ENCODE measurements at places on chromosomes 11 and 22.
A peak's percentile ranks its signal among the peaks of the same experiment; 100 is the strongest.

DNA sequence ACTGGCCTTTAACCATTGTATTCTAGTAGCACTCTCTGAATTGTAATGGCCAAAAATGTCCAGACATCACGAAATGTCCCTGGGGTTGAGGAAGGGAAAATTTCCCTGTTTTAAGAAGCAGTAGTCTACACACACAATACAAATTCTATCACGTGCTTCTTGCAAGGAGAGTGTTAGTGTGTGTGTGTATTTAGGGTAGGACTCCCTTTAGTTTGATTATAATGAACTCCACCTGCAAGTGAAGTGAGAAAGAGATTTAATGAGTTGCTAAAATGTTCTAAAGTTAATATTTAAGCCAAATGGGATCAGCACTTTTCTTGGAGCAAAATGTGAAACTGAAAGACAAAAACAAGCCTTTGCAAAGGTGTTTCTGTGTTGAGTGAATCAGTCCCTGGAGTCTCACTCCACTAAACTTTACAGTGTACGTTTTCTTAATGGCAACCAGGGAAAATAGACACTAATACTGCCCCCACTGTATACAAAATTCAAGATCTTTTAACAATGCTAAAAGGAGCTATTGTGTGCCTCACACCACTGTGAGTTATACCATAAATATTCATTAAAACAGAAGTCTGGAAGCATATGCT is 590.3 kb upstream of the TENM4 start:
- DNase-seq, result no peak

DNA sequence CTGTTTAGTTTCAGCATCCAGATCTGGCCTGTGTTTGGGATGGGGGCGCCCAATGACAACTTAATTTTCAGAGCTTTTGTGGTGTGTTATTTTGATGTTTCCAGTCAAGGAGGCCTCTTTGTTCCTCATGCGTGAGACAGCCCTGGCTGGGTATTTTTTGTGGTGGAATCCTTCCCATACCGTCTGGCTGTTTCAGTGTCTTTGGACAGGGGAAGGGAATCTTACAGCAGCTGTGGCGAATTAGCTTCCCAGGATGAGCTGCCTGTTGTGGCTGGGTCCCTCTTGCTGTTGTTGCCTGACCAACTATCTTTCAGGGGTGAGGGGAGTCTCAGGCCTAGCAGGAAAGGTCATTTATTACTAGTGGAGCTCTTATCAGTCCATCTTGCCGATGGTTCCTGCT is 138.8 kb downstream of the ARHGAP20 start:
- DNase-seq, result no peak

DNA sequence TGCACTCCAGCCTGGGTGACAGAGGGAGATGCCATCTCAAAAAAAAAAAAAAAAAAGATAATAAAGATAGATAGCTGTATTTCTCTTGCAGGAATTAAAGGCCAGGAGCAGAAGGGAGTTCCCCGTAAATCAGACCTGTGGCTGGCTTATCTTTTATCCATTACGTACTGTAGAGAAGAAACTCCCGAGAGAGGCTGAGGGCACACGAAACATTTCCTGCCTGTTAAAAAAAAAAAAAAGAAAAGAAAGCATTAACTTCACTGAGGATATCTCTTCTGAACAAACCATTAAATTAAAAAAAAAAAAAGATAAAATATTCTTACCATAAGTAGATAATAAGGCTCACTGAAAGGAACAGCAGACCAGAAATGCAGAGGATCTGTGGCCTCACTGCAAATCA is 22.5 kb downstream of the P4HA3 start:
- DNase-seq, result no peak

DNA sequence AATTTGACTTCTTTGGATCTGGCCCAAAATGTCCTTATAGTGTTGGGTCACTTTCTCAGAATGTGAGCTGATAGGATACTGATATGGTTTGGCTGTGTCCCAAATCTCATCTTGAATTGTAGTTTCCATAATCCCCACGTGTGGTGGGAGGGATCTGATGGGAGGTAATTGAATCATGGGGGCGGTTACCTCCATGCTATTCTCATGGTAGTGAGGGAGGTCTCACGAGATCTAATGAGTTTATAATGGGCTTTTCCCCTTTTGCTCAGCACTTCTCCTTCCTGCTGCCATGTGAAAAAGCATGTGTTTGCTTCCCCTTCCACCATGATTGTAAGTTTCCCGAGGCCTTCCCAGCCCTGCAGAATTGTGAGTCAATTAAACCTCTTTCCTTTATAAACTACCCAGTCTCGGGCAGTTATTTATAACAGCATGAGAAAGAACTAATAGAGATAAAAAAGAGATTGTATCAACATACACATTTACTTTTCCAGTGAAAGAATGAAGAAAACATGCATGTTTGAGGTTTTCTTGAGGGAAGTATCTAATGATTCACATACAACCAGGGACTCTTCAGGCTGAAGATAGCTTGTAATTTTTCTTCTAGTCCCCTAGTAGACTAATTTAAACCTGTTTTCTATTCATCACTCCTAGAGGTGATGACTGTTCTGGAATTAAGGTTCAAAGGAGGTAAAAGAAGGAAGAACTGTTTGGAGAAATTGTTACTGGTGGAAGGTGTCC is 17.3 kb upstream of the CSTF3 start:
- no peak for DNase-seq

DNA sequence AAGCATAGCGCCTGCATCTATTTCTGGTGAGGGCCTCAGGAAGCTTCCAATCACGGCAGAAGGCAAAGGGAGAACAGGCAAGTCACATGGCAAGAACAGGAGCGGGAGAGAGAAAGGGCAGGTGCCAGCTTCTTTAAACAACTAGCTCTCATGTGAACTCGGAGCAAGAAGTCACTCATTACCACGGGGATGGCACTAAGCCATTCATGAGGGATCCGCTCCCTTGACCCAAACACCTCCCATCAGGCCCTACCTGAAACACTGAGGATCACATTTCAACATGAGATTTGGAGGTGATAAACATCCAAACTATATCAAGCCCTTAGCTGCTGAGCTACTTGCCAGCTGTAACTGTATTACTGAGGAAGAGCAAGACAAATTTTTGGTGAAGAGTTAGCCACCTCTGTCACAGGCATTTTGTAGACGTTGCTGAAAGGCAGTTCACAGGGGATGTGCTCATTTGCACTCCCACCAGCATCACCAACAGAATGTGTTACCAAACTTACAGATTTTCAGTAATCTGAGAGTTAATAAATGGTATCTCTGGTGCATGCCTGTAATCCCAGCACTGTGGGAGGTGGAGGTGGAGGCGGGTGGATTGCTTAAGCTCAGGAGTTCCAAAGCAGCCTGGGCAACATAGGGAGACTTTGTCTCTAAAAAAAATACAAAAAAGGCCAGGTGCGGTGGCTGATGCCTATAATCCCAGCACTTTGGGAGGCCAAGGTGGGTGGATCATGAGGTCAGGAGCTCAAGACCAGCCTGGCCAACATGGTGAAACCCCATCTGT is 398.2 kb downstream of the LARGE1 start:
- DNase-seq, result no peak

- DNase-seq, result no peak
Measured at GRCh38 chr11:85423316-85423715, 203.8 kb downstream of the DLG2 start.

- DNase-seq, result no peak
Measured at GRCh38 chr22:50587407-50587806, 4.8 kb upstream of the CHKB start.

DNA sequence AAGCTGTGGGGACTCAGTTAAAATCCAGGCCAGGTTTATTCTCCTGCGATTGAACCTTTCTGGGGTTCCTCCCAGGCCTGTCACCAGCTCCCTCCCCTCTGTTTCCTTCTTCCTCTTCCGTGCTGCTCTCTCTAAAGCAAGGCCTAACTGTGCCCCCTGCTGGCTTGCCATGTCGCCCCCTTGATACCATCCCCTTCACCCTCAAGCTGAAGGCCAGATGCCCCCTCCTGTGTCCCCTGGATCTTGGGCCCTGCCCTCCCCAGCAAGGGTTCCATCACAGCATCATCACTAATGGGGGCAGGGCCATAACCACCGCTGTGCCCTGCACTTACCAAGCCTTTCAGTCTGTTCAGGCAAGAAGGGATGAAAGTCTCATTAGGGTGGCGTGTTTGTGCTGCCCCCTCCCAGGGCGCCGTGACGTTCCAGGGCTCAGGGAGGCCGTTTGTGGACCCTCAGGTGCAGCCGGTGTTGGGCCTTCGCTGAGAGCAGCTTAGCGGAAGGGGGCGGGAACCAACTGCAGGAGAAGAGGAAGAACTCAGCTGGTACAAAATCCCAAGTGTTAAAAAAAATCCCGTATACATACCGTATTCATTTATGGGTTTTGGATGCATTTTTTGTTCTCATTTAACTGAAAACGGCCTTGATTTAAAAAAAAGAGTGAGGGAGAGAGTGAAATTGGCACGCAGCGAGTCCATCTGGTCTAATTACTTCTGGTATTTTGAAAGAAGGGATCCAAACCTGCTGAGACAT is 69.9 kb downstream of the MPPED1 start:
- DNase-seq, result no peak

DNA sequence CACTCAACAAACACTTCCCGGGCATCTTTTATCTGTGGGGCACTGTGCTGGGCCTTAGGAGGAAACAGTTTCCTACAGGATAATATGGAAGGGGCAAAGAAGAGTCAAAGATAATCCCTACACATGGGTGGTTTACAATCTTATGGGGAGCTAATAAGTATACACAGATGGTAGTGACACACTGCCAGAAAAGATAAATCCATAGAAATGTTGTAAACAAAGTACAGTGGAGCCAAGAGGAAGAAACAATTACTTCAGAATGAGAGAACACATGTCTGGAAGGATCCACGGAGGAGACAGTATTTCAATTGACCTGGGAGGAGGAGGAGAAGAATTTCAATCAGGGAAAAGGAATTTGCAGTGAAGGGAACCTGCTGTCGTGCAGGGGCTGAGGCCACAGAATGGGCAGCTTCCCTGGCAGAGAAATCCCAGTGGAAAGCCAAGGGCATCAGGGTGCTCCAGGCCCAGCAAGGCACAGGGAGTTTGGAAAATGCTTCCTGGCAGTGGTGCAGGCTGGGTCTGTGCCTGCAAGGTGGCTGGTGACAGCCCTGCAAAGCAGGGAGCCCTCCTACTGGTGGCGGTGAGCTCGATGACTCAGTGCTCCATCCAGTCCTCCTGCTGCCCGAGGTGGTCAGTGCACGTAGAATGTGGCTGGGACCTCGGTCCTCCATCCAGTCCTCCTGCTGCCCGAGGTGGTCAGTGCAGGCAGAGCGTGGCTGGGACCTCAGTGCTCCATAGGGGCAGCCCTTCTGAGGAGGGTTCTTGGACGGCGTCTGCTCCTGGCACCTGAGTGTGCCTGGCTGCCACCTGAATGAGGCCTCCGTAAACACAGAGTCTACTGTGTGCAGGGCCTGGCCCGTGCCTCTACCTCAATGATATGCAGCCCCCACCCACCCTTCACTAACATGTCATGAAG is 444.3 kb upstream of the B3GAT1 start:
- DNase-seq, result no peak

GRCh38 chr11:3781423-3781822 is 15.9 kb downstream of the NUP98 start:
- no peak for DNase-seq

DNA sequence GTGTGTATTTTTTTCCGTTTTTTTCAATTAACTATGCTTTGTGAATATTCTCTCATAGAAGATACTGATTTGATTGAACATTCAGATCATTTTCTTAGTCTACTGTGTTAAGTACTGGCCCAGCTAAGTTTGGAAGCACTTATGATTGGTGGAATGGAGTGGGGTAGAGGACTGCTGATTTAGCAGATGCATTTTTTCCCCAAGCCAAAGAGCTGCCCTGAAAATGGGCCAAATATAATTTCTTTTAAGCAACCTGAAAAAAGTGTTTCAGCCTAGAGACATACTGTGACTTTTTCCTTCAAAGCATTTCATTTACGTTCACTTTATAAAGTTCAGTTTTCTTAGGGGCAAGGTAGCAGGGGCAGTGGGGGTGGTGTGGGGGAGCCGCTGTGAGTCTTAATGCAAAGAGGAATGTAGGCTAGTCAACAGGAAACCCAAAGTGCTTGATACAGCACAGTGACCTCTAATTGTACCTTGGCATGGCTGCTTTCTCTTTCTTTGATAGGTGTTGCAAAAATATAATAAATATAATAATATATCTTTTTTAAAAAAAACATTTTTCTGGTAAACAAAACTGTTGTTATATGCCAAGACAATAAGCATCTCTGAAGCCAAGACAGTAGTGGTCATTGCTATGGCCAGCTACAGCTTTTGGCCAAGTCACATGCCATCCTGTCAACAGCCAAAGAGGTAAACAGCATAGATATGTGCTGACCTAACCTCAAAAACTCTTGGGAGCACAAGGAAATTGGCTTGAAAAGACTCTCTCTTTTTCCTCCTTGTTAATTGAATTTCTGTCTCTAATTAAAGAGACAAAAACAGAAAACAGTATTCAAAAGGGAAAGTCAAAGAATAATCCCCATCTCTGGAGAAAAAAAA is 58.8 kb downstream of the LIF start:
- no peak for DNase-seq

DNA sequence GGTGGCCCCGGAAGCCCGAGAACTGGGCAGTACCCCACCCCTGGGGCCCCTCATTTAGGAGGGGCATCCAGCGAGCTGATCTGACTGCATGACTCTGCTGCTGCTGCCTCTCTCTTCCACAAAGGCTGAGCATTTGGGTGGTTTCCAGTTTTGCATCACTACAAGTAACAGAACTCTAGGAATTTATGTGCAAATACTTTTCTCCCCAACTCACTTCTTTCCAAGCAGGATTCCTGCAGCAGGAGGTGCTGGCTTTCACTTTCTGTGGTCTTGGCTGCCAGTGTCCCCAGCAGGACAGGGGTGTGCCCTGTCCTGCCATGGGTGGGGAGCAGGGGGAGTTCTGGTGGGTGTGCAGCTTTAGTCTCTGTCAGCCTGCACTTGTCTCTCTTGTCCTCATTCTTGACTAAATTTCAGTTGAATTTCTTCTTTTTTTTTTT is 21.2 kb downstream of the UPB1 start:
- no peak for DNase-seq

GRCh38 chr11:46918083-46918787 is at the start of gene LRP4:
LRP4 (minus strand) TSS chr11:46918550; CDS start chr11:46918379, 171 bp downstream.
- peak; percentile 46 for DNase-seq

DNA sequence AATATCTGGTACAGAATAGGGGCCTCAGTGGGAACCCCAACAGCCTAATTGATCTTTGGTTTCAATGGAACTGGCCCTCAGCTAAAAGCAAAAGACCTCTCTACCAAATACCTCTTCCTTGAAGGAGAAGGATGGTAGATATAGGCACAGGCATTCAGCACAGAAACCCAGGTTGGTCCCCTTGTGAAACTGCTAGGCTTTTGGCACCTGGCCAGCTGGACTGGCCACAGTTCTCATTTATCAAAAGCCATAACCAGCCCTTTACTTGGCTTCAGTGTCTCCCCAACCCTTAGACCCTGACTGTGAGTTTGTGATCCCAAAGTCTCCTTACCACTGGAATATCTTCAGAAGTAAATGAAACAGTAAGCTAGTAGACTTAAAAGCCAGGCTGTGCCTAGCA is 152.9 kb downstream of the TENM4 start:
- DNase-seq, result no peak
